ENCODE measurements at places on chromosomes 1 and 21.

GRCh38 chr1:74422421-74423292 lies 89.8 kb downstream of the LRRC53 start:
- peak; percentile 2 for DNase-seq

GRCh38 chr1:116572099-116572498 lies 1.3 kb upstream of the CD58 start:
- DNase-seq = no peak

DNA sequence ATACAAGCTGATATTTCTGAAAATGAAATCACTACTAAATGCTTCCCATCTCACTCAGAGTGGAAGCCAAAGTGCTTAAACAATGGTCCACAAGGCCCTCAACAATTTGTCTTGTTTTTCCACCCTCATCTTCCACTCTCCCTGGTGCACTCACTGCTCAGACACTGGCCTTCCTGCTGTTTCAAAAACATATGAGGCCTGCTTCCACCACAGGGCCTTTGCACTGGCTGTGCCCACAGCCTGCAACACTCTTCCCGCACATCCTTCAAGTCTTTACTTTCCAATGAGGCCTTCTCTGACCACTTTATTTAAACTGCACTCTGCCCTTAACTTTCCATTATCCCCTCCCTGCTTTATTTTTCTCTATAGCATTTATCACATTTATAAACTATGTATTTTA lies 53.8 kb downstream of the SYNJ1 start:
- no peak for DNase-seq

DNA sequence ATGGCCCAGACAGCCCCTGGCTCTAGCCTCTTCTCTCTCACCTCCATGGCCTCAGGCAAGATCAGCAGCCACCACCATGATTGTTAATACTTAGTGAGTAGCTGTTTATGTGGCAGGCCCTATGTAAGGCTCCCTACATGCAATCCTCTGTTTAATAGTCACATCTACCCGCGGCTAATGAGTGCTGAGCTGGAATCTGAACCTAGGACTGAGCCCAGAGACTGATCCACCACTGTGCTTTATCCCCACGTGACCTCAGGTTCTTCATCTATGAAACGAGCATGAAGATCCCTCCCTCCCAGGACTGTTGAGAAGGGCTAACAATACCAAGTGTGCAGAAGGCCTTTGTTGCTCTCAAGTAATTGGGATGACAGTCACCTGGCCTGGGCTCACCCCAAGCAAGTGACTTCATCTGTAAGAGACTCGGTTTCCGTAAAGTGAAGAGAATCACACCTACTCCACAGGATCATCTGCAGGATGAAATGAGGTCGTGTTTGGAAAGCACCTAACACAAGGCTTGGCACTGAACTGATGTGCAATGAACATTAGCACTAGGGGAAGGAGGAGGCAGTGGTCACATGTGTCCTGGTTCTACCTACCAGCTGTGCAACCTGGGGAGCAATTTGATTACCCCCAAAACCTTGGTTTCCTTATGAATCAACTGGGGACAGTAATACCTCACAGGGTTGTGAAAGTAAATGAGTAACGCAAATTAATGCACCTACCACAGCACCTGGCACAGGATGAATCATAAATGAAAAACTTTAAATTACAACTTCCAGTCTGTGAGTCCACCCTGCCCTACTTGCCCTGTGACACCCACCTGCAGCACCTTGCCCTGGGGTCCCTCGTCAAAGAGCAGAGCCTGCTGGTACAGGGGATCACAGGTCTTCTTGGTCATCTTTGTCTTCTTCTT lies 37.2 kb downstream of the RIMS3 start:
- peak; percentile 65 for DNase-seq

DNA sequence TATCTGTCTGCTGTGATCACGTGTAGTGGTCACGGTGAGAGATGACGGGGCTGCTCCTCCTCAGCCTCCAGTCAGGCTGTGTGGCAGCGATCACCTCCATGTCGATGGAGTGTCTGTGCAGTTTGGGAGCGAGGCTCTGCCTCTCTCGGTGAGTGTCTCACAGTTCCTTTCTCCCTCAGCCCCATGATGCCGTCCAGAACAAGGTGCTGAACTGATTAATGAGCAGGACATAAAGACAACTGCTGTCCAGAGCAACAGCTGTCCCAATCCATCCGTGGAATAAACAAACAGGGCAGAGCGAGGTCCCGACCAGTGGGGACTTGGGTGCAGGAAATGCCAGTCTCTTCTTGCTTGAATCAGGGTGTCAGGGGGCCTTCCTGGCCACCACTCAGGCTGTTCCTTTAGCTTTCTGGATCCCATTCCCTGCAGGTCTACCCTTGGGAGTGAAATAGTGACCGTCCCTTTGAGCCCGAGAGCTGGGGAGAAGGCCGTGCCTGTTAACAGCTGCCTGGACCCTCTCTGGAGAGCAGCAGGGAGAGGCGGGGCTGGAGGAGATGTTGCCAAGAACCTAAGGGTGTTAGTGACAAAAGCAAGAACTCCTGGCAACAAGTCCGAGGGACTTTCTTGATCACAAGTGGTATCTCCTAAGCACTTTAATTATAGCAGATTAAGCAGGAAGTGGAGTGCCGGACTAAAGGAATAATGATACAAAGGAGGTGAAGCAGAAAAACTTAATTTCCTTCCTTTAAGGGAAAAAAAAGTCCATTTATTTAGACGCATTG lies 443.9 kb downstream of the KIF26B start:
- no peak for DNase-seq

All from epithelial cell of esophagus (primary cell).